ENCODE measurements at places on chromosomes 7 and 10.

GRCh38 chr7:44964384-44964830 lies 14.4 kb downstream of the MYO1G start:
- no peak for DNase-seq

DNA sequence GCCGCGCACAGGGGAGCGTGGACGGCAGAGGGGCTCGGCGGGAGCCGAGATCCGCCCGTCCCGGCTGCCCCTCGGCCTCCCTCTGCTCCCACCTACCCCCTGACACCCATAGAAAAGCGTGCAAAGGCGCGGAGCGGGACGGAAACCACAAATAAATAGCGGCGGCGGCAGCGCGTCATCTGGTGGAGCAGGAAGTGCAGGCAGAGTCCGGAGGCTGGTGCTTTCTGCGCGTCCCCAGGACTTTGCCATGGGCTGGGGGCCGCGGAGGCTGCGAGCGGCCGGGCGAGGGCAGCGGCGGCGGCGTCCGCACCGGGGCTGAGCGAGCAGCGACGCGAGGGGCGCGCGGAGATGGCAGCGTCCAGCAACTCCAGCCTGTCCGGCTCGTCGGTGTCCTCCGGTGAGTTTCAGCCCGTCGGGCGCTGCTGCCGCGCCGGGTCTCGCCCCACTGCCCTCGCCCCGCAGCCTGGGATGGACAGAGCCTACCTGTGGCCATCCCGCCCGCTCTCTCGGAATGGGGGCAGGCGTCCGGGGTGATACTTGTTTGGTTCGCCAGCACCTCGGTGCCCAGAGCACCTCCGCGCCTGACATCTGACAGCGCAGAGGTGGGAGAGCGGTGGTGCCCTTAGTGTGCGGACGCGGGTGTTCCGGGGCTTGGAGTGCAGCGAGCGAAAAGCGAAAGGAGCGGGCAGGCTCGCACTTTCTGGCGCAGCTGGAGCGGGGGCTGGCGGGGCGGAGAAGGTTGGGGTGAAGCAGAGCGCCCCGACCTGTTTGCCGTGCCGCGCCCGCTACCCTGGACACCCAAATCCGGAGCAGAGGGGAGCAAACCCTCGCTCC lies at the start of gene CHN2:
Gene CHN2 (plus strand): TSS at position 182 of the 834 bp plus-strand sequence.
- DNase-seq = peak; percentile 71

GRCh38 chr7:107254398-107254985 lies 85.7 kb downstream of the HBP1 start:
- no peak for DNase-seq

GRCh38 chr10:54469587-54470323 lies 331.3 kb downstream of the PCDH15 start:
- DNase-seq = no peak

- no peak for DNase-seq
Observed at GRCh38 chr10:121792198-121792597, 135.6 kb downstream of the ATE1 start.

- DNase-seq = no peak
Observed at GRCh38 chr7:94109556-94109955, 105.4 kb upstream of the BET1 start.

GRCh38 chr7:23372611-23373010 lies 73.5 kb downstream of the MALSU1 start:
- DNase-seq = no peak

GRCh38 chr10:1308173-1308961 lies 252.2 kb downstream of the WDR37 start:
- DNase-seq = no peak

DNA sequence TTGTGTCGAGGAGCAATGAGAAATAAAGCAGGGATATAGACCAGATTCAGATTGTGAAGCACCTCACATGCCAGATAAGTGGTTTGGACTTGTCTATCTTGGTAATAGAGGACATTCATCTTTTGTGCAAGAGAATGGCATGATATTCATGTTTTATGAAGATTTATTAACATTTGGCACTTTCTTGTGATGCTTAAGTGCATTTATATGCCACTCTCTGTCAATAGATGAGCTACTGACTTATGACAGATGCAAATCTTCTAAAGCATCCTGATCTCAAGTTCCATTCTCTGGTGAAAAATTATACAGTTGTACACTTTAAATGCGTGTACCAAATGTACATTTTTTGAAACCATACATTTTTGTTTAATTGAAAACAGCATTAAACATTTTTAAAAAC lies 415.3 kb downstream of the SORCS3 start:
- DNase-seq = no peak

GRCh38 chr10:99316374-99316773 lies 12.8 kb upstream of the CNNM1 start:
- no peak for DNase-seq

- no peak for DNase-seq
Observed at GRCh38 chr10:10816447-10816846, 201.2 kb upstream of the CELF2 start.

- no peak for DNase-seq
Observed at GRCh38 chr10:109892117-109892516, 31.2 kb downstream of the XPNPEP1 start.

DNA sequence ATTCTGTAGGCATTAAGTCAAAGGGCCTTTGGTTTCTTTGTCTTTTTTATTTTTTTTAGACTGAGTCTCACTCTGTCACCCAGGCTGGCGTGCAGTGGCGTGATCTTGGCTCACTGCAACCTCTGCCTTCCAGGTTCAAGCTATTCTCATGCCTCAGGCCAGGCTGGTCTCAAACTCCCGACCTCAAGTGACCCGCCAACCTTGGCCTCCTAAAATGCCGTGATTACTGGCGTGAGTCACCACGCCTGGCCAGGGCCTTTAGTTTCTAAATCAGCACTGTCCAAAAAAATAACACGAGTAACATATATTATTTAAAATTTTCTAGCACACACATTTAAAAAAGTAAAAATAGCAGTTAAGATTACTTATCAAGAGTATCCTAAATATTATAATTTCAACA lies 11.1 kb upstream of the ACSL5 start:
- peak; percentile 72 for DNase-seq

- DNase-seq = no peak
Observed at GRCh38 chr7:47678641-47679380, 96.9 kb upstream of the TNS3 start.

DNA sequence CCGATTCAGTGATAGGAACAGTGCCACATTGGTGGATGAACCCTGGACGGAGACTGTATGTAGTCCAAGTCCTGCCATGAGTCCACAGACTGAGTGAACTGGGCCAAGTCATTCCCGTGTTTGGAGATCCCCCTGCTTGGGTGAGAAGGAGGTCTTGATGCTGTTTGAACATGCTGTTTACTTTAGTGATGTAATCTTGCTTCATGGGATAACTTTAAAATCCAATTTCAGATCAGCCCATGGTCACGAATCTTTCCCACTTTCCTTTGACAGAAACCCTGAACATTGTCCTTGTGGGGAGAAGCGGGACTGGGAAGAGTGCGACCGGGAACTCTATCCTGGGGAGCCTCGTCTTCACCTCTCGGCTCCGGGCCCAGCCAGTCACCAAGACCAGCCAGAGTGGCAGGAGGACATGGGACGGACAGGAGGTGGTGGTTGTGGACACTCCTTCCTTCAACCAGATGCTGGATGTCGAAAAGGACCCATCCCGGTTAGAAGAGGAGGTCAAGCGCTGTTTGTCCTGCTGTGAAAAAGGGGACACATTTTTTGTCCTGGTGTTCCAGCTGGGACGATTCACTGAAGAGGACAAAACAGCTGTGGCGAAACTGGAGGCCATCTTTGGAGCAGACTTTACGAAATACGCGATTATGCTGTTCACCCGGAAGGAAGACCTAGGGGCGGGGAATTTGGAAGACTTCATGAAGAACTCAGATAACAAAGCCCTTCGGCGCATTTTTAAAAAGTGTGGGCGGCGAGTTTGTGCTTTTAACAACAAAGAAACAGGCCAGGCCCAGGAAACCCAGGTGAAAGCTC lies 26.6 kb downstream of the GIMAP8 start:
- DNase-seq = no peak

DNA sequence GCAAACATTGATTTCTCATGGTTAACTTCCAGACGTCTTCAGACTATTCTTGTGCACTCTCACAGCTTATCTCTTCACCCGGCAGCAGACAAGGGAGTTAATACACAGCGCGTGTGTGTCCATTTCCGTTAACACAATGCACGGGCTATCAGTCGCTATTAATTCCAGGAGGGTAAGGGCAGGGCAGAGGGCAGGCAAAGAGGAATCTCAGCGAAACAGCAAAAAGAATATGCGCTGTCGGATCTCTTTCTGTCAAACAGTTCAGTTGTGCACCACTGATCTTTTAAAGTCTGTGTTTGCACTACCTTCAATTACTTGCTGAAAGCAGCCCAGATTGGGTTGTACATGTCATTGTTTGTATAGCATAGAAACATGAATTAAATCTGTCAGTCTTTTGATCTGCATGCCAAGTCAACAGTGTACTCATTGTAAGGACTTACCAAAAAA lies 41.1 kb upstream of the CABCOCO1 start:
- no peak for DNase-seq

GRCh38 chr10:44853148-44853734 lies 57.9 kb upstream of the TMEM72 start:
- no peak for DNase-seq

DNA sequence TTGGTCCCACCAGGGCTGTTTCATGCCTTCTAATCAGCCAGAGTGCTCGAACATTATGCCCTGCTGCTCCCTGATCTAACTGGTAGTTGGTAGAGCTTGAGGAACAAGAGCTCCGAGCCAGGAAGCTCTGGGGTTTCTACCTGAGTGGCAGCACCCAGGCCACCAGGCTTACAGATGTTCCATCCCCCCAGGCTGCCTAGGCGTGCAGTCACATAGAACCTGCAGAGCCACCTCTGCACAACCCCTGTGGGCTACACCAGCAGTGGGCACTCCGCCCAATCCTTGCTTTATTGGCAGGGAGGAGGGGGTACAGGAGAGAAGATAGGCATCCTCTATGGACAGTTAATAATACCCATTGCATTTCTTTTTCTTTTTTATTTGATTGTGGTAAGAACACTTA lies 21.8 kb downstream of the MAP3K8 start:
- DNase-seq = no peak

GRCh38 chr7:23925088-23925487 lies 215.1 kb downstream of the STK31 start:
- DNase-seq = no peak

DNA sequence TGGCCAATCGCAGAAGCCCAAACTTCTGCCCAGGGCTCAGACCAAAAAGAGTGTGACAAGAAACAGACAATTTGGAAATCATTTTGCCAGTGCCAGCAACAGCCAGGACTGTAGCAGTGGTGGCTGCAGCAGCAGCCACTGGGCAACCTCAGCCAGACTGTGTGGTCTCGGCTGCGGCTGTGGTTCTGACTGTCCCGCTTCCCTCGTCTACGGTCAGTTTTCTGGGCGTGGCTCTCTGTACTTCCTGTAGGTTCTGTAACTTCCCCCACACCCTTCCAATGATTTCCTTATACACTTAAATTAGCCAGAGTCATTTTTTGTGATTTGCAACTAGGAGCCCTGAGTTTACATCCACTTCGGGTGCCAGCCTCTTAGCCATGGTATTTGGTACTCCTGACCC lies 39.9 kb downstream of the CYTH3 start:
- no peak for DNase-seq

GRCh38 chr7:158166386-158167340 lies 421.0 kb downstream of the PTPRN2 start:
- DNase-seq = no peak

DNA sequence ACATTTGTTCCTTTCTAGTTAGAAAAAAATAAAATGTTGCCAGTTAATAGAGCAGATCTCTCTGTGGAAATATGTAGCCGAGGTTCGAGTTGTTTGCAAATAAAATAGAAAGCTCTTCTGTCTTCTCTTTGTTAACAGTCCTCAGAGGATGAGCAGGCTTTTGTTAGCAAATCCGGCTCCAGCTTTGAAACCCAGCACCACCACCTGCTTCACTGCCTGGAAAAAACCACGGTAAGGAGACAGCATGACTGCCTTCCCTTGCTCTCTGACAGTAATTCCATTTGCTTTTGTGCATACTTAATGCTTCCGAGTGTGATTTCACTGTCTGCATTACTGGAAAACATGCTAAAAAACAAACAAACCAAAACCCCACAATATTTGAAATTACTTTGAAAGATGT lies 115.6 kb downstream of the TSPAN12 start:
- no peak for DNase-seq

DNA sequence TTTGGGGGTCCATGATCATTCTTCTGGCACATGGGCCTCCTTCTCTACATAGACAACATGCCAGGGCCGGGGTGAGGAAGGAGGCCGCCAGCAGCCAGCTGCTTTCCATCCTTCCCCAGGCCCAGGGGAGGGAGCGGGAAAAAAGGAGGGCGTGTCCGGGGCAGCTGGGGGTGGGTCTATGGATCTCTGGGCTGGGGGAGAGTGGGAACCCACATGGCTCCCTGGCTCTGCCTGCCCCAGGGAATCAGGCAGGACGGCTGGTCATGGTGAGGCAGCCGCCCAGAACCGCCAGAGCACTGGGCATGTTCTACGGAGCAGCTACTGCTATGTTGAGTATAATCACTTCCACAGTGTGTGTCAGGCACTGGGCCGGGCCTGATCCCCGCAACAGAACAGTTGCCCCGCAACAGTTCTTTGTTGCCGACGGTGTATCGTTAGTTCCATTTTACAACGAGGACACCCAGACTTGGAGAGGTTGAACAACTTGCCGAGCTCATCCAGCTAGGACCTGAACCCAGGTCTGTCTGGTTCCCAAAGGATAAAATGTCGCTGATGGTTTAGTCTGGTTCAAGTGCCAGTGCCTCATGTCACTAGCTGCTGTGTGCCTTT lies 6.4 kb upstream of the IRF5 start:
- peak; percentile 41 for DNase-seq

DNA sequence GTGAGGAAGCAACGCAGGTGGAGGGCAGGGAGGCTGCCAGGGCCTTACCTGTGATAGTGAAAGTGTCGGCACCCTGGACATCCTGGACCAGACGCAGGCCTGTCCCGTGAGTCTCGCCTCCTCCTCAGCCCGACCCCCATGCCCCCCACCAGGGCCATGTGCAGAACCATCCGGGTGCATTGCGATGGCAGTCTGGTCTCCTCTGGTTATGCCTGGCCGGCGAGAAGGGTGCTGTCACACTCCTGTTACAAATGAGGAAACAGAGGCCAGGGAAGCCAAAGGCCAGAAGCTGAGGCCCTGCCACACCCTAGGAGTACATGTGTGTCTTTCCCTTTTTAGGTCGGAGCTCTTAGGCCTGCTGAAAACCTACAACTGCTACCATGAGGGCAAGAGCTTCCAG lies 7.2 kb downstream of the DEPP1 start:
- peak; percentile 52 for DNase-seq

GRCh38 chr7:56174875-56175760 lies 58.9 kb upstream of the NUPR2 start:
- DNase-seq = peak; percentile 63

- DNase-seq = no peak
Observed at GRCh38 chr7:26655781-26656180, 208.6 kb downstream of the SKAP2 start.

GRCh38 chr7:82270870-82271269 lies 172.7 kb downstream of the CACNA2D1 start:
- DNase-seq = no peak

- no peak for DNase-seq
Observed at GRCh38 chr7:99848420-99849216, 20.8 kb downstream of the CYP3A43 start.

GRCh38 chr7:116145245-116145852 lies 65.0 kb upstream of the TES start:
- DNase-seq = no peak
